ENCODE measurements at places on chromosomes 3 and 15.

DNA sequence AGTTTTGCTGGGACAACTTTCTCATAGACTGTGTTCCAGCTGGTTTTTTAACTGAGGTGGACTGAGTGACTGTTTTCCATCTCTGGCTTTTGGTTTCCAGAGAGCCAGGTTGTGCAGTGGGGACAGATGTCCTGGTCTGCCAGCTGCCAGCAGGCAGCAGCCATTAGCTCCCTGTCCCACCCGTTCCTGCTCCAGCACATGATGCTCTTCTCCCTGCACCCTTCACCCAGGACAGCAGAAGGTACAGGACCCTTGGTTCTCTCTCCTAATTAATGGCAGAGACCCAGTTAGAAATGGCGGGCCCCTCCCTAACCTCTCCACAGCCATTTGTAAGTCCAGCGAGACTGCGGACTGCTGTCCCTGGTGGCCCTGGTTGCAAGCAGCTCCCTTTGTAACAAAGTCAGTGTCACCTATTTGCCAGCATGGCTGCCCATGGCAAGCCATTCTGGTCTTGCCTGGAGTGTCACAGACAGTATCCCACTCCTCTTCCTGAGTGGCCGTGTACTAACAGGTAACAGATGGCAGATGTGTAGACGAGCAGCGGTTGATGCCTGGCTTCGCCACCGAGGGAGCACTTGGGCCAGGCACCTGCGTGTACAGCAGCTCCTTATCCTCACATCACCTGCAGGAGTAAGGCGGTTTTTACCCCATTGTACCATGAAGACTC, 148.3 kb downstream of the DNAJB8 start:
- no peak for DNase-seq

DNA sequence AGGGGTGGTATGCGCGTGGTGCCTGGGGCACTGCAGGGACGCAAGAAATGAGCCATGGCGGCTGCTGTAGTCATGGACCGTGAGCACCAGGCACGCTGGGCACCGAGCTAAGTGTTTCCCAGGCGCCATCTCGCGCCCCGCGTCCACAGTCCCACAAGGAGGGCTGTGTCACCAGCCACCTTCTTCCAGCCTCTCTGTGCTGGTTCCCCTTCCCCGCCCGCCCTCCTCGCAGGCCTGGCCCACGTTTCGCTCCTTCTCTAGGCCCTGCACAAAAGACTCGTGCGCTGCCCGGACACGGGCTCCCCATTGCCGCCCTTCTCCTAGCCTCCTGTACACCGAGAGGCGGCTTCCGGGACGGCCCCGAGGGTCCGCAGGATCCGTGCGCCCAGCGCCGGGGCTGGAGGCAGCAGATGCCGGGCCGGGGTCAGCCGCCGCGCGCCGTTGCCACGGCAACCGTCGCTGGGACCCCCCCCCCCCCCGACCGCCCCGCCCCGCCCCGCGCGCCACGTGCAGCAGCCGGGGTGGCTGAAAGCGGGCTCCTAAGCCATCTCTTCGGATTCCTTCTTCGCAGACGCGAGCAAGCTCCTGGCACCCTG, 113.4 kb downstream of the SRGAP3 start:
- DNase-seq, result no peak

- DNase-seq, result no peak
Measured at GRCh38 chr3:12194669-12195161, 36.0 kb upstream of the TIMP4 start.

GRCh38 chr15:44606740-44607139, 56.7 kb downstream of the SPG11 start:
- DNase-seq, result no peak

GRCh38 chr3:132284781-132285619, 32.2 kb upstream of the ACP3 start:
- no peak for DNase-seq

GRCh38 chr15:52787123-52787503, 3.0 kb downstream of the ONECUT1 start:
- no peak for DNase-seq

Measured in CD4-positive, alpha-beta T cell treated with Interleukin-15 for 4 hours (primary cell).